ACHN (cell line): ENCODE measurements at places on chromosomes 13 and 19.

- DNase-seq: no peak
Observed at GRCh38 chr13:71695662-71696061, 171.3 kb downstream of the DACH1 start.

- peak; percentile 69 for DNase-seq
Observed at GRCh38 chr13:83881917-83882605, at the start of gene SLITRK1. TSS of gene SLITRK1 (minus strand) at chr13:83882474. CDS start at chr13:83881507, 967 bp downstream.

- peak; percentile 5 for DNase-seq
Observed at GRCh38 chr13:87129602-87130300, 541.4 kb upstream of the SLITRK5 start.

DNA sequence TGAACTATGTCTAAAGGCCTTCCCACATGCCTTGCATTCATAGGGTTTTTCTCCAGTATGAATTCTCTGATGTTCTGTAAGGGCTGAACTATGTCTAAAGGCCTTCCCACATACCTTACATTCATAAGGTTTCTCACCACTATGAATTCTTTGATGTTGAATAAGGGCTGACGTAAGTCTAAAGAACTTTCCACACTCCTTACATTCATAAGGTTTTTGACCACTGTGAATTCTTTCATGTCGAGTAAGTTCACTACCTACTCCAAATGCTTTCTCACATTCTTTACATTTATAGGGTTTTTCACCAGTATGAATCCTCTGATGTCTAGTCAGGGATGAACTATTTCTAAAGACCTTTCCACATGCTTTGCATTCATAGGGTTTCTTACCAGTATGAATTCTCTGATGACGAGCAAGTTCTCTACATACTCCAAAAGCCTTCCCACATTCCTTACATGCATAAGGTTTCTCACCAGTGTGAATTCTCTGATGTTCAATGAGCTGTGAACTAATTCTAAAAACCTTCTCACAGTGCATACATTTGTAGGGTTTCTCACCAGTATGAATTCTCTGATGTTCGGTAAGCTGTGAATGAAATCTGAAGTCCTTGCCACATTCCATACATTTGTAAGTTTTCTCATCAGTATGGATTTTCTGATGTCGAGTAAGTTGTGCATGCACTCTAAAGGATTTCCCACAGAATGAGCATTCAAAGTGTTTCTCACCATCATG, 19.1 kb upstream of the ZNF260 start:
- DNase-seq: no peak

DNA sequence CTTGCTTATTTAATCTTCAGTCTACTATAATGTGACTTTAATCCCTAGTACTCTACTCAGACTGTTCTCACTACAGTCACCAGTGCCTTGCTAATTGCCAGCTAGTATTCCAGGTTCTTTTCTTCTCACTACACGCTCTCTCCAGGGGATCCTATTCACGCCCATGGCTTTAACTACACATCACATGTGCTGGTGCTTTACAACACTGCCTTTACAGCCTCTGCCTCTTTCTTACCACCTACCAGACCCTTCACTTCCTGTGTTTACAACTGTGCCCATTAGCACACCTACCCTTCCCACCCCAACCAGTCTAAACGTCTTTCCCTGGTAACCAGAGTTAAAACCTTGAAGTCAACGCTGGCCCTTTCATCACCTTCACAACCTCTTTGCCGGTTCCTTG, 249.5 kb downstream of the DNAJC15 start:
- no peak for DNase-seq

DNA sequence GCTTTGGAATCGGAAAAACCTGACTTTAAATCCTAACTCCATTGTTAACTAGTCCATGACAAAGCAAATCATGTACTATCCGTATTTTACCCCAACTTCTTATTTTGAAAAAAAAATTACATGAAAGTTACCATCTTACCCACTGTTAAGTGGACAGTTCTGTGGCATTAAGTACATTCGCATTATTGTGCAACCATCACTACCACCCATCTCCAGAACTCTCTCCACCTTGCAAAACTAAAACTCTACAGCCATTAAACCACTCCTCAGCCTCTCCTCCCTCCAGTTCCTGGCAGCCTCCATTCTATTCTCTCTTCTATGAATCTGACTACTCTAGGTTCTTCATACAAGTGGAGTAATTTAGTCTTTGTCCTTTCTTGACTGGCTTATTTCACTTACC, 176.5 kb downstream of the USP12 start:
- DNase-seq: no peak

DNA sequence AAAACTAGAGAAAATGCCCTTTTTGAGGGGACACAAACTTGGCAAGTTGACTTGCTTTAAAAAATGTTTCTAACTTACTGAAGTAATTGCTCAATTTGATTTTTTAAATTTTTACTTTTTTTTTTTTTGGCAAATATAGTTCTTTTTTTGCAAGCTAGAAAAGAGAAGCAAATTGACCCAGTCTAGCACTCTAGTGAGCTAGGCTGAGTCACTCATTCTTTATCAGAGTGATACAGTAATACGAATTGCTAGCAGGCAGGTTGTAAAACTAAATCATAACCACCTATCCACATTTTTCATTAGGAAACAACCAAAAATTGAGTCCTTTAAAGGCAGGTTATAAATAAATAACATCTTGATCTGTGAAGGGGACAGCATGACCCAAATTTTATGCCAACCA, 51.9 kb upstream of the C1QTNF9 start:
- no peak for DNase-seq

- no peak for DNase-seq
Observed at GRCh38 chr13:79314652-79315051, 91.4 kb downstream of the RBM26 start.

DNA sequence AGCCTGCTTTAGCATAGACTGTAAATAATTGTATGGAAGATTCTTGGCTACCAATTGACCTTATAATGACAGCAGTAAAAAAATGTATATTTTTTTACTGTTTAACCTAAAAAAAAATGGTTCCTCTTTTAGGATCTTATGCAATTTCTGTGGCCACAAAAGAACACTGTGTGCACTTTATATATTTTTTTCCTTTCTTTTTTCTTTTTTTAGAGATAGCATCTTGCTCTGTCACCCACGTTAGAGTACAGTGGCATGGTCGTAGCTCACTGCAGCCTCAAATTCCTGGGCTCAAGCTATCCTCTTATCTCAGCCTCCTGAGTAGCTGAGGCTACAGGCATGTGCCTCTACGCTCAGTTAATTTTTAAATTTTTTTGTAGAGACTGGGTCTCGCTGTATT, 6.1 kb downstream of the FLT3 start:
- no peak for DNase-seq

DNA sequence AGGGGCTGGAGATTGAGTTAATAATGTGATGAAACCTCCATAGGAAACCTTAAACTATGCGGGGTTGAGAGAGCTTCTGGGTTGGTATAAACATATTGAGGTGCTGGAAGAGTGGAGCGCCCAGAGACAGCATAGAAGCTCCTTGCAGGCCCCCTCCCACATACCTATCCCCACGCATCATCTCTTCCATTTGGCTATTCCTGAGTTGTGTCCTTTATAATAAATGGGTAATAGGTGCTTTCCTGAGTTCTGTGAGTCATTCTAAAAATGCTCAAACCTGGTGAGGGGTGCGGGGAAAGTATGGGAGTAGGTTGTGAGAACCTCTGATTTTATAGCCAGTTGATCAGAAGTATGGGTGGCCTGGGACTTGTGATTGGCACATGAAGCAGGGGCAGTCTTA, 14.6 kb downstream of the CCDC122 start:
- DNase-seq: no peak

GRCh38 chr13:100789968-100790367, 115.4 kb upstream of the TMTC4 start:
- no peak for DNase-seq

DNA sequence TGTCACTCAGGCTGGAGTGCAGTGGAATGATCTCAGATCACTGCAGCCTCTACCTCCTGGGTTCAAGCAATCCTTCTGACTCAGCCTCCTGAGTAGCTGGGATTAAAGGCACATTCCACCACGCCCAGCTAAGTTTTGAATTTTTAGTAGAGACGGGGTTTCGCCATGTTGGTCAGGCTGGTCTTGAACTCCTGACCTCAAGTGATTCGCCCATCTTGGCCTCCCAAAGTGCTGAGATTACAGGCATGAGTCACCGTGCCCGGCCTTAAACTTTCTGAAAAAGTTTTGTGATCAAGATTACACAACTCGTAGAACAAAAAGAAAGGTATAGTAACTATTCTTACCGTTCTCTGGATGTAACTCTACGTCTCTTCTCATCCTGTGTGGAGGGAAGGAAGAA, 21.2 kb downstream of the DNMT1 start:
- DNase-seq: no peak

DNA sequence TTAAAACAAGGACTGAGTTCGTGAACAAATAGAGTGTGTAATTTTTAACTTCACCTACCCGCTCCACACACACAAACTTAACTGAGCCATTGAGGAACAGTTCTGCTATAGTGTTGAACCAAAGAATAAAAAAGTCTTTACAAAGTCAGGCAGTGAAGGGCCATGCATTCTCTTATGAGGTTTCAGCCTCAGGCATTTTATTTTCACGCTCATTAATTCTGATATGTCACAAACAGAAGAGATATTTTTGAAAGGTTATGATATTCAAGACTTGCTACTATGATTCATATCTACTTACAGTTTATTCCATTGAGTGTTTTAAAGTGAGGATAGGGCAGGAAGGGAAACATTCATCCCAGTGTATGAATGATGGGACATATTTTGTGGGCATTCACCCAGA, 282.2 kb downstream of the SLITRK5 start:
- DNase-seq: no peak

GRCh38 chr13:35720690-35721554, 244.4 kb upstream of the MAB21L1 start:
- DNase-seq: peak; percentile 50

DNA sequence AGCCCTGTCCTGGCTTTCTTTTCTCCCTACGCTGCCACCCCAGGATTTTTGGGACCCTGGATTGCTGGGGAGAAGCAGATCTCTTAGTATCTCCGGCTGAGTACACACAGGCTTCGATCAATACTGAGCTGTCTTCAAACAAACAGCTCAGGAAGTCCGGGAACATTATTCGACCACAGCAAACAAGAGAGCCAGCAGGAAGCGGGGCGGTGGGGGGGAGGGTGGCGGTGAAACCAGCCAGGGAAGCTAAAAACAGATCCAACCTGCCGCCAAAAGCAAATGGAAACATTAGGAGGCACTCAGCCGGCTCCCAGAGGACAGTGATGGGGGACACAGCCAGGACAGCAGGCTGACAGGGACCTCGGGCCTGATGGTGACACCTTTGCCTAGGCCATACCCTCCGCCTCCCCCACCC, 12.2 kb upstream of the BCAM start:
- DNase-seq: no peak

- no peak for DNase-seq
Observed at GRCh38 chr13:79735228-79735627, 254.3 kb downstream of the NDFIP2 start.

DNA sequence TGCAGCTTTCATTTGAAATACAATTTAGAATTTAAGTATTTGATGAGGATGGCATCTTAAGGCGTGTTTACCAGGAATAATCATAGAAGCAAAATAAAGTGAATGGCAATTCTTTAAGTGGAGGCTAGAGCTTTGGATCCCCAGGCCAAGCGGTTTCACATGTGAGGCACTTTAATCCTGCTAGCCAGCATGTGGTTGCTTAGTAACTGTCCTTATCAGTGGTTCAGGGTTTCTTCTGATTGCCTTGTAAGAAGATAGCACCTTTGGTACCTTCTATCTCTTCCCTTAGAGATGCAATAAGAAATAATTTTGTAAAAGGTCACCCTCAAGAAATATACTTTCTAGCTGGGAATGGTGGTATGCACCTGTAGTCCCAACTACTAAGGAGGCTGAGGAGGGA, 38.9 kb upstream of the SERP2 start:
- no peak for DNase-seq

DNA sequence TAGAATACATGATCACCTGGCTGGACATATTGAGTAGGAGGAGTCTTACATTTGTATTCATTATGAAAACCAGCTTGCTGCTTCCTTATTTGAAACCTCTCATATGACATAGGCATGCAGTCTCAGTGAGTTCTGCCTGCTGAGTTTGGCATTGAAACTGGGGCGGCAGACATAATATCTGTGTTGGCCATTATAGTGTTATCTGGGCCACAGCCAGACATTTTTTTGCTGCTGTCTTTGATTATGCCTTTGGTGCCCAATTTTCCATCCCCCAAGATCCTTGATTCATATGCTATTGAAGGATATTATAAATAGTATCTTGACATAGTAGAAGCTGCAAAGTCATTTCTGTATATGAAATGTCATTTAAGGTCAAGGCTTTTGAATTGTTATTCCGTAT, 15.8 kb downstream of the FREM2 start:
- DNase-seq: no peak

GRCh38 chr19:6033744-6034264, 55.9 kb upstream of the RANBP3 start:
- DNase-seq: no peak

GRCh38 chr13:43684963-43685725, 101.6 kb downstream of the ENOX1 start:
- no peak for DNase-seq

- no peak for DNase-seq
Observed at GRCh38 chr13:44868397-44868796, 120.9 kb downstream of the NUFIP1 start.

- DNase-seq: no peak
Observed at GRCh38 chr13:94716016-94716415, 3.7 kb upstream of the SOX21 start.

DNA sequence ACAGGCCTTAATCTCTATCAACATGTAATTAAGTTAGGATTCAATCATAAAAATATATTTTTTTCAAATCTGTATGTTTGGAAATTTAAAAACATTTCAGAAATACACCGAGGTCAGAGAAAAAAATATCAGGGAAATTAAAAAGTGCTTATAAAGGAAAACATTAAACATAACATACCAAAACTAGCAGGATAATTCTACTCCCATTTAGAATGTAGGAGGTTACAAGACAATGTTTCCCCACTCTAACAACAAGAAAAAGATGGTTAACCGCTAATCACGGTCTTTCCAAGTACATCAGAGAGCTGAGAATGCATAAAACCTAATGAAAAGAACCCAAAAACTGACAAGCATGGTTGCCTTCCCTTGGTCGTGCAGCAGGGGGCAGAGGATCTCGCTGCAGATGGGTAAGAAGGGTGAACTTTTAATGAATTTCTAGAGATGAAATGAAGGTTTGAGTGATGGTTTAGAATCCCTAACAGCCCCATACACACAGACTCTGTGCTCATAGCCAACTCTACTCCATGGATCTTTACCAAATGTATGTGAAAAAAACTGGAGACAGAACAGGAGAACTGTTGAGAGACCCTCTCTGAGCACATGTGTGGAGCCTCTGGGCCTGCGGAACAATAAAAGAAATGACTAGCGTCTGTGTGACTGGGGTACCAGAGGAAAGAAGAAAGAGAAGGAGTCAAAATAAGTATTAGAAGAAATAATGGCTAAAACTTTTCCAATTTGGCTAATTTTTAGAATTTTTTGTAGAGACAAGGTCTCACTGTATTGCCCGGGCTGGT, 51.3 kb upstream of the LSM14A start:
- peak; percentile 46 for DNase-seq
